ENCODE measurements at places on chromosomes 1 and 21.

DNA sequence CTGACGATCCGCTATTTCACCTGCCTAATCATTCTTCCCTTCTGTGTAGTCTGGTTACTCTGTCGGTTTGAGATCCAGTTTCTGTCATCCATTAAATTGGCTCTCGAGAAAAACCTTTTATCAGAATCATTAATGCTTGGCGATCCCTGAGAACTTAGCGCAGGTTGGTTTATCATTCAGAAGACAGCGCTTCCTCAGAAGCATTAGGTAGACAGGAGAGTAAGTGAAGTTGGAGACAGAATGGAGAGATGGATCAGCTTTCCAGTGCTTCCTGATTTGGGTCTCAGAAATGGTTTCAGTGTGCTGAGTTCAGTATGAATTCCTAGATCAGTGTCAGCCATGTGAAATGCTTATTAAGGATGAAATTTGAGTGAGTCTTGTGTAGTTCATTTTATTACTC, 1.3 kb downstream of the USP1 start:
- DNase-seq, result peak; percentile 35

DNA sequence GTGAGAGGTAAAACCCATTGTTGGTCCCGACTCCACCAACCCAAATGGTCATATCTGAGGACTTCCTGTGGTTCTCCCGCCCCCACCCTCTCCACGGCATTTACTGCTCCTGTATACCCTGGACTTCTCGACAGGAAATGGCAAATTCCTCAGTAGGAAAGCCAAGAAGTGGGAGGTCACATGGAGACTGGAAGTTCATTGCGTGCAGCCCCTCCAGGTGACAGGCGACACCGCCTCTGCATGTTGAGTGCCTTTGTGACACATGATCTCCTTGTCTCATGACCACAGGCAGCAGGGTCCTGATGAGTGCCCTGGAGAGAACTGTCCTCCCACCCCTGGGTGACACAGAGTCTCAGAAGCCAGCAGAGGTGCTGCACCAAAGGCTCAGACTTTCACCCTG, 24.2 kb downstream of the ERG start:
- DNase-seq, result no peak

DNA sequence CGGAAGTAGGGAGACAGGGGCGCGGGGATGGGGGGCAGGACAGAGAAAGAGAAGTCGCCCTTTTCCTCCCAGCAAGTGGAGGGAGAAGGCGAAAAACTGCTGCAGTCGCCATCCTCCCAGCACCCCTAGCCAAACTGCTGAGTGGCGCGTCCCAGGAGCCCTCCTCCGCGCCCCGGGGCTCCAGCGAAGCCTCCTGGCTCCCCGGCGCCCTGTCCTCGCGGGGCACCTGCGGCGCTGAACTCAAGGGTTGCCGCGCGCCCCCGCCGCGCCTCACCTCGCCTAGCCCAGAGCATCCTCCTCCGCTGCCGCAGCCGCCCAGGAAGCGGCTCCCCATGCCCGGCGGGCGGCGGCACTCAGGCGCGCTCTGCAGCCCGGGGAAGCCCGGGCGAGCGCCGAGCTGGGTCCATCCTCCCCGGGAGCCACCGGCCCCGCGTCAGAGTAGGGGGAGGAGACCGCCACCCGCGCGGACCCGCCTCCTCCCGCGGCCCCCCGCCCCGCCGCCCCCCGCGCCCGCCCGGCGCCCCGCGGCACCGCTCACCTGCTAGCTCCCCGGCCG, at the start of gene DAB1:
DAB1 (minus strand) TSS at position 405 of the 556 bp plus-strand sequence. CDS start 133,030 bp downstream, outside the sequence.
- peak; percentile 75 for DNase-seq

DNA sequence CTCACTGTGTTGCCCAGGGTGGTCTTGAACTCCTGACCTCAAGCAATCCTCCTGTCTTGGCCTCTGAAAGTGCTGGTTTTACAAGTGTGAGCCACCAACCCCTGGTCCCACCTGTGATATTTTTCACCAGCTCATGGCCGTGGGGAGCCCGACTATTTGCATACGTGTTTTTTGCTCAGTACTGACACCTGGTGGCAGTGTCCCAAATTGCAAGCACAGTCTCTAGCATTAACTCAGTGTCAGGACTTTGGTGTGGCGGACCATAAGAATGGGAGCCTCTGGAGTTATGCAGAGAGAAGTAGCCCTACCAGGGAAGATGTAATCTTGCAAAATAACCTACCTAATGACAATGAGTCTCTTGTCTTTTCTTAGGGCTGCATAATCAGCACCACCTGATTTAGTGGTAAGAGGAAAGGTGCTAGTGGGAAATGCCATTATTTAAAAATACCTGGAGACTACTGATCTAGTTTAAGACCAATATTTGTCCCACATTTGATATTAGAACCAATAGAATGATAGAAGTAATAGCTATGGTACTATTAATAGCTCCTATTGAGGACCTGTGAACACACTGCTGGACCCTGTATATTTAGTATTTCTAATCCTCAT, 305.4 kb downstream of the DISC1 start:
- no peak for DNase-seq

DNA sequence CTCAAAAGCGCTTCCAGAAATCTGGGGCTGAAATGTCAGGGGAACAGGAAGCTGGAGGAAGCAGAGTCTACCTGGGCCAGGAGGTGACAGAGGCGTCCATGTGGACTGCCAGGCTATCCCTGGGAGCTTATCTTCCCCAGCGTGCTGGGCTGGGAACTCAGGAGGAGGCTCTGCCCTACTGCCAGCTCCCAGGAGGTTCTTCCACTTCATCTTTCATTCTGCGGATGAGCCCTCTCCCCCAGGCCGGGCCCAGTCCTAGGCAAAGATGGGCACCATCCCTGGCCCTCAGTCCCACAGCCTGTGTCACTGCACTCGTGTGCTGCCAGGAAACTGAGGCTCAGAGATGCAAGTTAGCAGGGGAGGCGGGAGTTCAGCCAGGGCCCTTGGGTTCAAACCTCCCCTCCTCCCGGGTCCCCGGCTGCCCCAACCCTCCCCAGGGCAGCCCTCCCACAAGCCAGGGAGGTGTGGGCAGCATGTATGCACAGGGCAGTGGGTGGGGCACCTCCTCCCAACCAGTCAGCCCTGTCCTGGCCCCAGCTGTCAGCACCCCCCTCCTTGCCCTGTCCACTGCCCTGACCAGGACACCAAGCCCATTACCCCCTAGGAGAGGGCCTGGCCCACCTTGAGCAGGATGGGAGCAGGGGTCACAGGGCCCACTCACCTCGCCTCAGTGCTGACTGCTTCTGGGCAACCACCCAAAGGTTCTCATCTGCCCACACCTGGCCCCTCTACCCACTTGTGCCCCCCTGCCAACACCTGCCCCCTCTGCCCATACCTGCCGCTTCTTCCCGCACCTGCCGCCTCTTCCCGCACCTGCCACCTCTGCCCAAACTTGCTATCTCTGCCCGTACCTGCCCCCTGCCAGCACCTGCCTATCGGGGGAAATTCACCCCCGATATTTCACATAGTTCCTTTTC, 226.0 kb downstream of the NPHP4 start:
- DNase-seq, result no peak

DNA sequence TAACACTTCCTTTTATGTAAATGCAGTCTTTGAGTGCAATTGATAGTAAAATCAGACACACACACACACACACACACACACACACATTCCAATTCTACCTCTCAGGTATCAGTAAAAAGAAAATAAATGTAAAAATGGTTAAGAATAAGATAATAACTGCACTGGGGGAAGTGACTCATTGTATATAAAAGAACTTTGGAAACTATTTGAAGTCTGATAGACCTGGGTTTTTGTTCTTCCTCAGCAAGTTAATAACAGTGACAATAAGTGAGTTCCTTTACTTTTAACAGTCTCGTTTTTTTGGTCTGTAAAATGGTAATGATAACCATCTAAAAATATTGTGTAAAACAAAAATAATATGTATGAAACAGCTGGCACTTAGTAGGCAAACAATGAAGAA, 1815.0 kb downstream of the MRPL39 start:
- DNase-seq, result no peak

GRCh38 chr1:32470991-32471694, 6.3 kb downstream of the ZBTB8B start:
- DNase-seq, result no peak

- DNase-seq, result no peak
These were observed 73.5 kb upstream of the ANGPTL3 start for GRCh38 chr1:62523860-62524259.

- peak; percentile 49 for DNase-seq
These were observed 132.0 kb downstream of the FOXD2 start for GRCh38 chr1:47569681-47570470.

GRCh38 chr1:25198663-25199252, 33.5 kb downstream of the SYF2 start:
- DNase-seq, result no peak

GRCh38 chr1:89890085-89890752, 69.4 kb downstream of the LRRC8D start:
- no peak for DNase-seq

DNA sequence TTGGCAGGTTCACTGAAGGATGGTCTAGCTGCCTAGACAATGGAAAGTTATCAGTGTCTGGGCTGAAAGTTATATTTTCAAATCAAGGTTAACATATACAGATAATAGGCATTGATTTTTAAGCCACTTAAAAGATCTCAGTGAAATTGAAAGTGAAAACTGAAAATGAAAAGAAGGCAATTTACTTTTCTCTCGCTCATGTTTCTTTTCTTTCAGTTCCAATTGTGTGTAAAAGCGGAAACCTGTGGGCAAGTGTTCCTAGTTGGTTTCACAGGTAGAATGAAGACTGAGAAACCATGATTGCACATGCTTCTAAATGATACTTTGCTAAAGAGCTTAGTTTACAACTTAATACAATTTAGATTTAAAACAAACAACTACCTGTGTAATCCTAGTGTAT, 383.7 kb downstream of the ZP4 start:
- DNase-seq, result no peak

- DNase-seq, result no peak
These were observed 256.2 kb upstream of the OLFM3 start for GRCh38 chr1:102252731-102253505.

DNA sequence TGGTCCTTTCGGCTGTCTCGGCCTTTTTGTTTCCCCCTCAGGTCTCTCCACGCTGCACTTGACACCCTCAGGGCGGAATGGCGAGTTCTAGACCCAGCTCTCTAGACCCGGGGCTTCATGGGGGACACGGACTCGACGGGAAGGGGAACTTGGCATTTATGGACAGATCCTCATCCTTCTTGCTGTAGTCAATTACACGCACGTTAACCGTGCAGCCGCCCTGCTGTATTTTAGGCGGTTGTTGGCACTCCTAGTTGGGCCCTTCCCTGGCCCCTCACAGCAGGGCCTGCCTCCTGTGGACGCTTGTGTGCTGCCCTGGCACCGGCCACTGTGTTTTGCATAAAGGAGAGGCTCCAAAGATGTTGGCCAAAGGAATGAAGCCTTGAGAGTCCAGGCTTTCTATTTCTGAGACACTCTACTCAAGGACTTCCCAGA, 558 bp upstream of the BTG3 start:
- no peak for DNase-seq

GRCh38 chr1:50023292-50024159, at the start of gene AGBL4:
Gene AGBL4 (minus strand): TSS chr1:50023954.
- peak; percentile 80 for DNase-seq

DNA sequence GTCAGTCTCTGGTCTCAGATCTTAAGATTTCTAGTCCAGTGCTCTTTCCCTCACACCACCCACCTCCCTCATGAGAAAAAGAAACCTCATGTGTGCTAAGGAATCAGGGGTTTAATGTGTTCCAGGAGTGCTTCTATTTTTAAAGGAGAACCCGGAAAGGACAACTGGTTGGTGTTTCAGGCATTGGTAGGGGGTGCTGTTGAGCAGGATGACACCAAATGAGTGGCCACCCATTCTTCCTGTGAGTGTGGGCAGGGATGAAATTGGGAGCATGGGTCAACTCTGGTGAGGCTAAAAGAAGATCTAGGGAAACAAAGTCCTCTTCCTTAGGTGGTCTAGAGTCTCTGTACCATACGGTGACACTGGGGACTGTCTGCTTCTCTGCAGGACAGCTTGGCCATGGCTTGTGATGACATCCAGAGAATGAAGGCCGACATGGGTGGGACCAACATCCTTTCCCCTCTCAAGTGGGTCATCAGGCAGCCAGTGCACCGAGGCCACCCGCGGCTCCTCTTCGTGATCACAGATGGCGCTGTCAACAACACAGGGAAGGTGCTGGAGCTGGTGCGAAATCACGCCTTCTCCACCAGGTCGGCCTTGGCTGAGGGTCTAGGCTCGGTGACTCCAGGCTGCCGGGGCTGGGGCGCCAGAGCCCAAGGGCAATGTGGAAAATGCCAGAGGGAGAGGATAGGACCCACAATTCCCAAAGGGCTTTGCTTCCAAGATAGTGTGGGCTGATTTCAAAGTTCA, 39.3 kb downstream of the VWA5B1 start:
- DNase-seq, result no peak

DNA sequence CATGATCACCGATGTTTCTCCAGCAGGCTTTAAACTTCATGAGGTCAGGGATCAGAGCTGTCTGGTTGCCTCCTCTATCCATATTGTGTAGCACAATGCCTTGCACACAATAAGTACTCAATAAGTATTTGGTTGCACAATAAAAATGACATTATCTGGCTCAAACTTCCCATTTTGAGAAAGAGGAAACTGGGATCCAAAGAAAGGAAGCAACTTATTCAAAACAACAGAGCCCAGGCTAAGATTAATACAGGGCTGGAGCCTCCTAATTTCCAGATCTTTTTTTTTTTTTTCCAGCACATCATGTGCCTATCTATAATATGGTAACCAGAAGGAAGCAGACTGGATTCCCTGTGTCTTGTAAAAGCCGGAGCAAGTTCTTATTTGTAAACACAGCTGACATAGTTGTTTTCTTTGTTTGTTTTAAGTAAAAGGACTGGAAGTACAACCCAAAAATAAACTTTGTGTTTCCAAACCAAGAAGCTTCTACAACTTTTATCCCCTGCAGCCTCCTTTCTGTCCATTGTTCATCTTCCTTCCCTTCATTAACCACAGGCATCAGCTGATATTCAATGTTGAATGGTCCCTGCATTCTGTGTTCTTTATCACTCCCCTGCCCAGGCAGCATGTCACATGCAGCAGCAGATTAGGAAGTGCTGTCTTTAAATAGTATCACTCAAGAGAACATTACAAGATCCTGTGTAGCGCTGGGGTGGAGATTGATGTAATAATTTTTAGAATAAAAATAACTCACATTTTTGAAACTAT, 71.2 kb upstream of the HOOK1 start:
- DNase-seq, result no peak

DNA sequence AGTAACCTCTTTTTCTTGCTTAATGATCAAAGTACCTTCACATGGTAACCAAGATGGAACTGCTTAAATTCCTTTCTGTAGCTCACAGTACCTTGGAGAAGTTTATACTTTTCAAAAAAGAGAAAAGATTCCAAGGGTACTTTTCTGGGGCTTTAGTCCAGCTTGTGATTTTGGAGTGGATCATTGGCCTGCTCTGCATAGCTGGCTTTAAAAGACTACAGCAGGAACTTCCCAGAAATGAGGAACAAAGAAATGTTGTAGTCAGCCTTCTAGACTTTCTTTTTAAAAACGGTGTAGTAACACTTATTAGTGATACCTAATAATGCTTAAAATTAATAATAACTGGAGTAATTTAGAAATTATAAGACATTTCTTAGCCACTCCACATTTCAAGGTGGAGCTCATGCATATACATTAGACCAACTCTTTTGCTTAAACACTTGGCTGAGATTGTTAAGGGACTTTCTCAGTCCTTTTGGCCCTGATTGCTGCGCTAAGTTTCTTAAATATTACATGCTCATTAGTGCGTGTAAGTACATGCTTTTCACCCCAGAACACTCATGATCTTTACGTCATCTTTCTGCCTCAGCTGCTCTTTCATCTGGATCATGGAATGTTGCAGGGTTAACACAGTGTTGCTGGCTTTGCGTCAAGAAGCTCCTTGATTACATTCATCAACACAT, 57.3 kb downstream of the SDCCAG8 start:
- no peak for DNase-seq

- peak; percentile 13 for DNase-seq
These were observed 168.4 kb downstream of the ZZZ3 start for GRCh38 chr1:77513839-77514763.

- no peak for DNase-seq
These were observed 175.1 kb upstream of the CSF3R start for GRCh38 chr1:36657826-36658225.

All from right kidney (tissue), 9 donors.